Retina (tissue), 1 donor: ENCODE measurements at places on chromosomes 12 and 14.

- DNase-seq, result no peak
These were observed 105.8 kb downstream of the SAMD4A start for GRCh38 chr14:54672688-54673087.

- DNase-seq, result peak; percentile 83
These were observed 13.6 kb upstream of the FOXJ2 start for GRCh38 chr12:8018666-8019581.

DNA sequence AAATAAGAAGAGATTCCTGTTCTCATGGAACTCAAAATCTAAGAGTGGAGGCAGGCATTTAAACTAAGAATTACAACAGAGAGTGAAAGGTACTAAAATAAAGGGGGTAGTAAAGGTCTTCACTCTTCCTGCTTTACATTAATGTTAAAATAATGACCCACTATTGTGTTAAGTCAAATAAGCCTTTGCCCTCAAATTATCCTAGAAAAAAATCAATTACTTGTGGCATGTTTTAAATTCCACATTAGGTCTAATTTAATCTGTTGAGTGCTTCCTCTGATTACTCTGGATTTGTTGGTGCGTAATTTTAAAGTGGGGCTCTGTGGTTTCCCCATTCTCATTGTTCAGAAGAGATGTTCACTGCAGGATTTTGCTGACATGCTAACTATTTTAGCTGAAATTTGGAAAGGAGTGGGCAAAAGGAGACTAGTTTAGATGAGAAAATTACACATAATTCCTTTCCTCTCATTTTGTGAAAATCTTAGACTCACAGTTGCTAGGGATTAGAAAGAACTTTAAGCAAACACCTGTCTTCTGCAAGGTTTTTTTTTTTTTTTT lies 35.5 kb downstream of the BTG1 start:
- DNase-seq, result no peak

DNA sequence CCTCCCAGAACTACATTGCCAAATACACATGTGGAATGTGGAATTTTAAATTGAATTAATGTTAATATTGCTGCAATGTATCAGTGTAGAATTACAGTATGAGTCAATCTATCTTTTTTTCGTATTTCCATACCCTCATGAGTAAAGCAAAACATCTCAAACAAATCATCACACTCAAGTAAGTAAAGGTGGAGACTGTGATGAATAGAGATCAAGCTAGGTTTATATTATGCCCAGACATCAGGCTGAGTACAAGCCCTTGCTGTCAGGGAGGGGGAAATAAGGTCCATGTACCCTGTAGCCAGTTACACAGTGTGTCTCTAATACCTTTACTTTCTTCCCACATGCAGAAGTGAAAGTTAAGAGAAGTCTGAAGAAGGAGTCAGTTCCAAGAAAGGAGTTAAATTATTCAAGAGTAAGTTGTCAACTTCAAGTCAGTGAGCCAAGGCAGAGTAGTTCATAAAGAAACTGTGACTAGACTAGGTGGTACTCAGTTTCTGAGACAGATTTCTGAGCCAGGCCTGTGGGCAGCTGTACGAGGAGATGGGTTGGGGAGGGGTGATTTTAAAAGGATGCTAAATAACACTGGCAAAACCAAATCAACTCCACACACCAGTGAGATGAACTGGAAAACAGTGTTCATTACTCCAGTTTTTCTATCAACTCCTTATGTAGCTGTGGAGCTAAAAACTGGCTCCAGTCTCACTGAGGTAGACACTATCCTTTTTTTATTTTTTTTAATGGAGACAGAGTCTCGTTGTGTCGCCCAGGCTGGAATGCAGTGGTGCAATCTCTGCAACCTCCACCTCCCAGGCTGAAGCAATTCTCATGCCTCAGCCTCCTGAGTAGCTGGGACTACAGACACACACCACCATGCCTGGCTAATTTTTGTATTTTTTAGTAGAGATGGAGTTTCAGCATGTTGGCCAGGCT lies 23.8 kb upstream of the STK38L start:
- DNase-seq, result no peak

DNA sequence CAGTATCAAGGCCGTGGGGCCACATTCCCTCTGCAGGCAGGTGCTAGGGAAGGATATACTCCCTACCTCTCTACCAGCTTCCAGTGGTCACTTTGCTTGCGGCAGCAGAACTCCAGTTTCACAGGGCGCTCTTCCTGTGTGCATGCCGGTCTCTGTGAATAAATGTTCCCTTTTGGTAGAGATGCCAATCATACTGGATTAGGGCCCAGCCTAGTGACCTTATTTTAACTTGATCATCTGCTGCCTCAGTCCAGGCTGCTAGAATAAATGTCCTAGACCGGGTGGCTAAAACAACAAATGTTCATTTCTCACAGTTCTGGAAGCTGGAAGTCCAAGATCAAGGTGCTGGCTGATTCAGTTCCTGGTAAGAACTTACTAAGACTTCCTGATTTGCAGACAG lies 198.8 kb upstream of the TMEM132C start:
- no peak for DNase-seq

DNA sequence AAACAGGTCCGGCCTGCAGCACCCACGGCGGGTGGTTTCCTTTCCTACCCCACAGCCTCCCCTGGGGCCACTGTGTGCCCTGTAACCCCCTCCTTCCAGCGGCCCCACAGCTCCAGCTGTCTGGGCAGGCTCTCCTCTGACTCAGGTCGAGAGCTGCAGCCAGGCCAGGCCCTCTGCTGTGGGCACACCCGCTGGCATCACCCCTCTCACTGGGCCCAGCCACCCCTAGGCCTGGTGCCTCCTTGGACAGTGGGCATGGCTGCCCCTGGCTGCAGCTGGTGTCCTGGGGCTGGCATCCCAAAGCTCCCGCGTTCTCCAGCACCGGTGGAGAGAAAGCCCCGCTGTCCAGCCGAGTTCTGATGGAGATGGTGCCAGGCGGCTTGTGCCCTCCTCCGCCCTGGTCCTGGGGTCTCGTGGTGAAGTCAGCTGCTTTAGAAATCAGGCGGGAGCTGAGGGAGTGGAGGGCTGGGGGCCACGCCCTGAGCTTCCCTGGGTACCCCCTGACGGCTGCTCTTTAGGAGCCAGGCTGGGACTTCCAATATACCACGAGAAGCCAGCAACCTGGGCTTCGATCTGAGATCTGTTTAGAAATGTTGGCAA lies 114.9 kb downstream of the KIF26A start:
- no peak for DNase-seq

DNA sequence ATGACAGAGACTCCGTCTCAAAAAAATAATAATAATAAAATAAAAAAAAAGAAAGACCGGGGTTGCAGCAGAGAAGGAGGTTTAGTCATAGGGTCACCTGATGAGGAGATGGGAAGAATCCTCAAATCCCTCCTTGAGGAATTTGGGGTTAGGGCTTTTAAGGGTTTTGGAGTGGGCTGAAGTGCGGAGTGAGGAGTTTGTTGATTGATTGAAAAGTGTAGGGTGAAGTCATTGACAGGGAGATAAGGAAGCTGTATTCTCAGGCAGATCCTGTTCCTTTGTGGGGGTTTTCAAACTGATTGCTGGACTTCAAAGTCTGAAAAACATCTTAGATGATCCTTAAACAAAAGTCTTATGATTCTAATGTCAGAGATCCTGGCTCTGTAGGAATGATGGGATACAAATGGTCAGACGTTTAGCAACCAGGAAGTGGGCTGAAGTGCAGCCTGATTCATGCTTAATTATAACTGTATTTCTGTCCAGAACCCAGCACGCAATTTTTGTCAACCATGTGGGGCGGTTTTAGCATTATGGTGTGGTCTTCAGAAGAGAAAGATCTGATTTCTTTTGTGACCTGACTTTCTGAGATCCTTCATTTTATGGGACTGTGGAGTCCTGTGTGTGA lies 16.0 kb downstream of the FNTB start:
- DNase-seq, result no peak

GRCh38 chr12:51721282-51721940 lies 127.1 kb downstream of the FIGNL2 start:
- DNase-seq, result peak; percentile 85

- DNase-seq, result no peak
These were observed 99.3 kb downstream of the TBX5 start for GRCh38 chr12:114306646-114307045.

GRCh38 chr12:4960030-4960429 lies 50.3 kb downstream of the KCNA1 start:
- DNase-seq, result no peak

- DNase-seq, result no peak
These were observed 455.5 kb downstream of the AEBP2 start for GRCh38 chr12:19894803-19895202.

DNA sequence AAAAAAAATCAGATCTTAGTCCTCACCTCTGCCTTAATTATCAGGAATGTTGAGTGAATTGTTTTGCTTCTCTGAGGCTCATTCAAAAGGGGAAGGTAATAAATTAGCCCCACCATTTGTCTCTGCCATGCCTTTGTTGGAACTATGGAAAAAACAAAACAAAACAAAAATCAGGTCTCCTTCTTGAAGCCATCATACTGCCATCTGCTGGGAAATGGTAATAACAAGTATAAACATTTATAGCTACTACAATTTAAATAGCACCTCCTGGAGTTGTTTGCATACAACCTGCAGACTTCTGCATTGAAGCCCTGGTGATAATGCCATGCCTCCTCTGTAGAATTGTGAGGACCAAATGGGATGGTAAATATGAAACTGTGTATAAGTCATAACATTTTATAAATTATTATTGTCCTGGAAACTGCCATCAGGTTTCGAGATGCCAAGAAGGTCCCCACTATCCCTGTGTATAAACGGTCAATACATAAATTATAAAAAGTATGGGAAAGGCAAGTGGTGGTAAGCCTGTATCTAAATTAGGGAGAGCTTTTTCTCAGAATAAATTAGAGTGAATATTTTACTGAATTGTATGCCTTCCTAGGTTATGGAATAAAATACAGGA lies 87.2 kb upstream of the FGD4 start:
- peak; percentile 39 for DNase-seq

GRCh38 chr12:53480491-53481442 lies 18.5 kb downstream of the MAP3K12 start:
- DNase-seq, result no peak

DNA sequence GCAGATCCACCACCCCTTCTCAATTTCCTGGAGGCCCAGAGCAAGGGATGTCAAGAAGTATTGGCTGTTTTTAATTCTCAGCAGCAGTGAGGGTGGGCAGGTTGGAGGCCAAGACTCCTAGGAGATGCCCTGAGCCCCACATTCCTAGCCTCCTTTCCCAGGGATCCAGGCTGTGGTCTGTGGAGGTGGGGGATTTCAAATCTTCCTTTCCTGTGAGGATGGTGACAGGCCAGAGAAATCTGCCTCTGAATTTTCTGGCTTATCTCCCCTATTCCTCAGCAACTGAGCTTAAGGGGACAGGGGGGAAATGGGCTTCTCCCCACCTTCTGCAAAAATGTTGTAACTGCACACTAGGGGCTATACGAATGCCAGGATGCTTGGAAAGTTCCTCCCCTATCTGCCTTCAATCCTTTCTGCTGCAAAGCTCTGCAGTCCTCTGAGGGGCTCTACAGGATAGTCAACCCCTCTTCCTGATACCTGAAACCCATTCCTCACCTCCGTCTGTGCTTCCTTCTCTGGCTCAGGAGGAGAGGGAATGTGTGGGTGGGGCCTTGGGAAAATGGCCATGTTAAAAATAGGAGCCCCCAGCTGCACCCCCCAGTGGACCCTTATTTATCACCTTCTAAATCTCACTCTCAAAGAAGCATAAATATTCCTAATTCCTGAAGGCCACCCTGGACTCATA lies 6.6 kb downstream of the GPR84 start:
- no peak for DNase-seq

GRCh38 chr14:43175896-43176295 lies 1331.2 kb downstream of the FSCB start:
- no peak for DNase-seq

DNA sequence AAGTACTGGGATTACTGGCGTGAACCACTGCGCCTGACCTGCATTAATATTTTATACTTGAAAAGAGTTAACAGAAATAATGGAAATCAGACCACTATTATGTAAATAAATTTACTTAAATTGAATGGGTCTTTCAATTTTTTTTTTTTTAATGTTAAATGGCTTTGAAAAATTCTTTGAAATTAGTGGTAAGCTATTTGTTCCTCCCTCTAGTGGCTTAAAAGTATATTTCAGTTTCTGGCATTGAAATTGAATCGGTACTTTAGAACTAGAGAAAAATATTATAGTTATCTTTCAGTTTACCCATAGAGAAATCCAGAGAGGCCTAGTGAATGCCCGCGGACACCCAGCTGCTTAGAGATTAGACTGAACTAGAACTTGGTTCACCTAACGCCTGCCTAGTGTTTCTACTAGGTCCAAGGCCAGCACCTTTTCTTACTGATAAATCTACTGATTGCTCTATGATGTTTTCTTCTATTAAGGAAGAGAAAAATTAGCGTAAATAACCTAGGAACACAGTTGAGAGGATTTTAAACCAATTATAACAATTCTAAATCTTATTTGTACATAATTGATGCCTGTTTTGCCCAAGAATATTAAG lies 106.5 kb downstream of the EML1 start:
- no peak for DNase-seq

GRCh38 chr12:18700271-18700670 lies 37.5 kb downstream of the PLCZ1 start:
- no peak for DNase-seq

DNA sequence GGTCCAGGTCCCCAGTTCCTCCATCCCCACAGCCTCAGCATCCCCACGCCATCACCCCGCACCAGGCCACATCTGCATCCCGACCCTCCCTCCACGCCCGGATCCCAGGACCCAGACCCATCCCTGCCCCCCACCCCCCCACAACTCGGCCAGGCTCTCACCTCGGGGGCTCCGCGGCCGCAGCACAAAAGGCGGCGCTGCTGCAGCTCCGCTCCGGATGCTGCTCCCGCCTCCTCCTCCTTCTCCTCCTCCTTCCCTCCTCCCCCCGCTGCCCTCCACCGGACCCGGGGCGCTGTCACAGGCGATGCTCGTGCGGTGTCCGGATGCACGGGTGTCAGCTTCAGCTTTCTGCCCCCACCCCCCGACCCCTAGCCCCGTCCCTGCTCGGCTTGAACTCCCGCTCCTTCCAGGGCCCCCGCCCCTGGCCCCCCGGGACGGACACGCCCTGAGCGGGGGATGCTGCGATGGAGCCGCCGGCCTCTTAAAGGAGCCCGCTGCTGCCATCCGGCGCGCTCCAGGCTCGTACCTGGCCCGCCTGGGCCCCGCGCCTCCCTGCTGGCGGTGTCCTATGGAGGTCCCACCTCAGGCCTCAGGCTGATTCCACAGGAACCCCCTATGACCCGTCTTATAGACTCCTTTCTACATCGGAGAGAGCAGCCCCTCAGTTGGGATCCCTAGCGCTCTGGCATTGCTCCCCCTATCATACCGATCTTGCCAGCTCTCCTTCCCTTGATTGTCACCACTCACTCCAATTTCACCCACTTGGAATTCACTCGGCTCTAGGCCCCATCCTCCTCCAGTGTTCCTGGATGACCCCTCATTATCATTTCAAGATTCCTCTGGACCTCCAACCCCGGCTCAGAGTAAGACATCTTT lies at the start of gene MAP3K12:
MAP3K12 (minus strand) TSS at position 193 of the 876 bp plus-strand sequence. CDS start 12,067 bp downstream, outside the sequence.
- peak; percentile 80 for DNase-seq

- DNase-seq, result no peak
These were observed 1.1 kb downstream of the FITM1 start for GRCh38 chr14:24131549-24131966.

- no peak for DNase-seq
These were observed 188.0 kb downstream of the EXOC5 start for GRCh38 chr14:57080691-57081090.
